Activated CD8-positive, alpha-beta memory T cell treated with anti-CD3 and anti-CD28 coated beads, Interleukin-2, amount 10 ng/mL, durations not matched to agents 7 days and 5 days (primary cell): ENCODE measurements at places on chromosomes 4 and X.

- H3K27me3 ChIP-seq: no peaks in the 10 kb centered on the region
- no peak overlapping the region for H3K4me3 ChIP-seq
- H3K27ac ChIP-seq: no peak overlapping the region
- H3K4me1 ChIP-seq: no peaks in the 10 kb centered on the region
Measured at GRCh38 chr4:53956053-53956452, 108.4 kb downstream of the CHIC2 start.

DNA sequence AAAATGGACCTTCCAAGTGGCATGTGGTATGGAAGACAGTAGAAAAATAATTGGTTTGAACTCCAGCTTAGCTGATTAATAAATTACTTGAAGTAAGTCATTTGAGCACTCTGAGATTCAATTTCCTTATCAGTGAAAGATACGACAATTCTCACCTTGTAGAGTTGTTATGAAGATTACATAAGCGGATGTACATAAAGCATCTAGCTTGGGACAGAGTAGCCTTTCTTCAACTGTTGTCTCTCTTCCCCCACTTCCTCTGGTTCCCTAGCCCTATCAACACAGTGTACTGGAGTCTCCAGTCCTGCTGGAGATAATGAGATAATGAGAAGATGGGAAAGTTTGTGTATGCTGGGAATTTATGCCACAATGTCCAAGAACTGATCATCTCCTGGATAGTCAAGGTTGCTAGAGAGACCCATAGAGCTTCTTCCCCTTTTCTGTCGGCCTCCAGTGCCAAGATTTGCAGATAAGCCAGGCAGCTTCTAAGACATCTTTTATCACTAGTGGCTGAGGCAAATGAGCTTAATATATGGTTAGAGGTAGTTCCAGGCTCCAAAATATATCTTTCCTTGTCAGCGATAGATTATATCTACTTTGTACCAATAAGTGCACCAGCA lies 33.9 kb downstream of the VSIG4 start:
- peaks cover 33% of the 10 kb centered on the region for H3K36me3 ChIP-seq
- H3K27ac ChIP-seq: peak overlapping the region; percentile 92
- no peak overlapping the region for H3K4me3 ChIP-seq
- H3K4me1 ChIP-seq: peaks cover 47% of the 10 kb centered on the region
- H3K27me3 ChIP-seq: no peaks in the 10 kb centered on the region

DNA sequence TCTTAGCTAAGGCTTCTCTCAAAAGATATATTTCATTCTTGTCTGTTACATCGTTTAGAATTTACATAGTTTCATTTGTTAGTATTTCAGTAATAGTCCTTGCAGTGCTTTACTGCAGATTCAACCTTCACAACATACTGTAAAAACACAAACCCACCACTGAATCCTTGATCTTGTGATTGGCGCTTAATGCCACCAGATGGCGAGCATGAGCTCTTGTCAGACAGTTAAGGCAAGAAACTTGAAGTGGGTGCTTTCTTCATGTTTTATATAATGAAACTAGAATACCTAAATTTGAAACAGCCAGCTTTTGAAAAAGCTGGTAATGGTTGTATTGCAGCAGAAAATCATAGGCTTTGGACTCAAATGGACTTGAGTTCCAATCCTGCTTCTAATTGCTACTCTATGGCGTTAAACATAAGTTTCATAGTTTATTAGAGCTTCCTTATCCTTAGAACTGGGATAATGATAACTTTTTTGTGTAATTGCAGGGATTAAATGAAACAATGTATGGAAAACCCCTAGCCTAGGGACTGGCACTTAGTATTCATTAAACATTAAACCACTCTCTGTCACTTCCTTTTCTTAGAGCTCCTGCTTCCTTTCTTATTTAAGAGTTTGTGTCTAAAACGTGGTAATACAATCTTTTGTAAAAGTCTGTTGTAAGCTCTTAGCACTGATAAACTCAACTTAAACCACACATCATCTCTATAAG lies 95.1 kb downstream of the USP9X start:
- no peaks in the 10 kb centered on the region for H3K27me3 ChIP-seq
- H3K36me3 ChIP-seq: peaks cover 22% of the 10 kb centered on the region
- peak; percentile 65 for DNase-seq
- H3K4me3 ChIP-seq: no peak overlapping the region
- peak overlapping the region; percentile 80 for H3K27ac ChIP-seq

- no peak overlapping the region for H3K4me3 ChIP-seq
- H3K36me3 ChIP-seq: no peaks in the 10 kb centered on the region
- H3K4me1 ChIP-seq: no peaks in the 10 kb centered on the region
- H3K27me3 ChIP-seq: no peaks in the 10 kb centered on the region
Measured at GRCh38 chr4:180828455-180829018, 1414.7 kb upstream of the TENM3 start.

DNA sequence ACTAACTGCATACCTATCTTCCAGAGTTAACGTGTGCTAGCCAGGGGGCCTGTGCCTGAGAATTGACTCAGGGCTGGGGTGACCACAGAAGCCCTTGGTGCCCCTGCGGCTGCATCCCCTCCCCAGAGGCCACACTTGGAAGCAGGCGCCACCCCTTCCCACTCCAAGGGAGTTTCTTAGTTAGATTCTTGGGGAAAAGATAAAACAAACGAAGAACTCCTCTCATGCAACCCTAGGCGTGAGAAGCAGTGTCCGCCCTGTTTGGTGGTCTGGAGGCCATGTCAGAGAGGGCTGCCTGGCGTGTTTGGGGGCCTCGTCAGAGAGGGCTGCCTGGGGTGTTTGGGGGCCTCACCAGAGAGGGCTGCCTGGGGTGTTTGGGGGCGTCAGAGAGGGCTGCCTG lies 50.3 kb upstream of the HGFAC start:
- no peaks in the 10 kb centered on the region for H3K4me1 ChIP-seq
- no peak overlapping the region for H3K27ac ChIP-seq
- no peaks in the 10 kb centered on the region for H3K36me3 ChIP-seq
- DNase-seq: no peak
- H3K27me3 ChIP-seq: peaks cover 13% of the 10 kb centered on the region

DNA sequence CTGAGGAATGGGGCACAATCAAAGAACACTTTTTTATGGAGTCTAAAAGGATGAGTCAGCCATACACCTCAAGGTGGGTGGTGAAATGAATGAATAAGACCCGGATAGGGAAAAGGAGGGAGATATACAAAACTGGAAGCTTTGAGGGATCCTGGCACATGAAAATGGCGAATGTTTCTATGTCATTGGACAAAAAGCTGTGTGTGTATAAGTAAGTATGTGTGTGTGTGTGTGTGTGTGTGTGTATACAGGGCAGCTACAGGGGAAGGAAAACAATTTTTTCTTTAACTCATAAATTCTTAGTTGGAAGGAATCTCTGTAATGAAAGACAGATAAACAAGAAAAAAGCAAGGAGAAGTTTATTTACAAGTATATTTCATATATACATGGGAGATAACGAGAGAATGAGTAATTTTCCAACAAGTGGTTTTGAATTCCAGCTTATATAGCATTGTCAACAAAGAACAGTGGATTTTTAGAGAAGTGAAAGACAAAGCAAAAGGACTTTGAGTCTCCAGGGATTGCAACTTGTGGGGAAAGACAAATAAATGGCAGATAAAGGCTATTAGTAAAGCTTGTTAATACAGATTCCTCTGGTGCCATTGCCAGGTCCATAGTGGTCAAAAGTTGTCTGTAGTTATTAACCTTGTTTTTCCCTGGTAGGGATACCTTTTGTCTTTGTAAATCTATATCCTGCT lies 99.7 kb downstream of the MMRN1 start:
- no peak overlapping the region for H3K27ac ChIP-seq
- H3K4me1 ChIP-seq: no peaks in the 10 kb centered on the region
- no peaks in the 10 kb centered on the region for H3K27me3 ChIP-seq
- no peak for DNase-seq

- no peaks in the 10 kb centered on the region for H3K36me3 ChIP-seq
- H3K4me3 ChIP-seq: no peak overlapping the region
- H3K4me1 ChIP-seq: peaks cover 3% of the 10 kb centered on the region
- no peak for DNase-seq
Measured at GRCh38 chr4:42781315-42781714, 111.2 kb upstream of the GRXCR1 start.

DNA sequence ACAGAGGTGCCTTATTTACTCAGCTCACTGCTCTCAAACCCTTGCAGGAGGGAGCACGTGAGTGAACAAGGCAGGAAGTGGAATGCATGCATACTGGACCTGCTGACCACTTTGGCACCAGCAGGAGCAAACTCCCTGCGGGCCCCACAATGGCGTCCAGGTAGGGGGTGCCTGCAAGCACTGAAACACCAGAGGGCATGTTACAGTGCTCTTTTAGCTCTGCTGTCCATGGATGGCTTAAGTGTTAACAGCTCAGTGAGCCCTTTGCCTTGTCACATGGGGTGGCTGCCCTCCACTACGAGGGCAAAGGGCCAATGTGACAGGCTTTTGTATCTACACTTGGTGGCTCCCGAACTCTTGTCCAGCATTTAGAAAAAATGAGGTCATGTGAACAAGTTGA lies 199.5 kb upstream of the UGT8 start:
- no peaks in the 10 kb centered on the region for H3K4me1 ChIP-seq
- H3K27ac ChIP-seq: no peak overlapping the region
- no peak overlapping the region for H3K4me3 ChIP-seq
- no peaks in the 10 kb centered on the region for H3K36me3 ChIP-seq
- peaks cover 4% of the 10 kb centered on the region for H3K27me3 ChIP-seq

GRCh38 chr4:184441461-184442313 lies 32.7 kb downstream of the IRF2 start:
- no peaks in the 10 kb centered on the region for H3K27me3 ChIP-seq
- no peak overlapping the region for H3K27ac ChIP-seq
- no peak for DNase-seq
- peaks cover 57% of the 10 kb centered on the region for H3K4me1 ChIP-seq
- H3K36me3 ChIP-seq: peaks cover 29% of the 10 kb centered on the region

DNA sequence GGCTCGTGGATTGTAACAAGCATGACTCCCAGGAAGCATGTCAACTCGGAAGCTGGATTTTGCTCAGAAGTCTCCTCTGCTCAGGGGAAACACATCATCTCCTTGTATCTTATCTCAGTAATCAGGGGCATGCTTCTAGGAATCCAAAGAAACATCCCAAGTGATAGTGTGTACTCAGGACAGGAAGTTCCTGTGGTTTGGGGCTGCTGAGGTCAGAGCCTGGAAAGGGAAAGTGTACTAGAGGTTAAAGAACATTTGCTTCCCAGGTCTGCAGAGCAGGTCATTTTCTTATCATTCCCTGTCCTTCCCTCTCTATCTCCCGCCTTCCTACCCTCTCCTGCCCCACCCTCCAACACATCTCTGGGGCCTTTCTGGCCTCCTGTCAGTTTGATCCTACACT lies 38.8 kb downstream of the SLC34A2 start:
- DNase-seq: no peak
- H3K27ac ChIP-seq: no peak overlapping the region
- peaks cover 6% of the 10 kb centered on the region for H3K27me3 ChIP-seq
- no peak overlapping the region for H3K4me3 ChIP-seq
- H3K36me3 ChIP-seq: no peaks in the 10 kb centered on the region

DNA sequence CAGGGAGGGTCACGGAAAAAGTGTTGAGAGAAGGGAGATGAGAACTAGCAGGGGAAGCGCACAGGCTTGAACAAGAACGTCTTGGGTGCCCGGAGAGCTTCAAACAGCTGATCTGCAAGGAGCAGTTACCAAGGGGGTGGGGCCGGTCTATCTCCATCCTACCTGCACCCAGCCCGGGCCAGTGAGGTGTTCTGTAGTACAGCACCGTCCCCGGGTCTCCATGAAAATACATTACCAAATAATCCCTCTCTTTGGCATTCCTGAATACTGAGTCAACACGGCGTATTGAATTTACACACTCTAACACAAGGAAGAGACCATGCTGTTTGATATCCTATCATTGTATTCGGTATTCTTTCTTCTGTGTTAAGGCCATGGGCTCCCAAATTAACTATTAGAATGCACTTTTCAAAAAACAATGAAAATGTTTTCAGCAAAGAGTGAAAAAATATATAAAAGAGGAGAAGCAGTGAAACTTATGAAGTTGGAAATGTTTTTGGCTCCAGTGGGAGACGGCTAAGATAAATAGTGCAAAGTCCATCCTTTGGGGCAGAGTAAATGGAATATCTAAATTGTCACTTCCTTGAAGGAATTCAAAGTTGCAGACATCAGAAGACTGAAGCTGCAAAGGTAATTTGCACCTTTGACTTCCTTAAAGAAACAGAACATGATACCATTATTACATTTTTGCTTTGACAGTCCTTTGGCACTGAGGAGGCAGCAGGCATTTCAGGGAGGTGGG lies 90.3 kb downstream of the DHRSX start:
- H3K27me3 ChIP-seq: no peaks in the 10 kb centered on the region
- no peak overlapping the region for H3K4me3 ChIP-seq
- DNase-seq: no peak
- H3K27ac ChIP-seq: no peak overlapping the region

DNA sequence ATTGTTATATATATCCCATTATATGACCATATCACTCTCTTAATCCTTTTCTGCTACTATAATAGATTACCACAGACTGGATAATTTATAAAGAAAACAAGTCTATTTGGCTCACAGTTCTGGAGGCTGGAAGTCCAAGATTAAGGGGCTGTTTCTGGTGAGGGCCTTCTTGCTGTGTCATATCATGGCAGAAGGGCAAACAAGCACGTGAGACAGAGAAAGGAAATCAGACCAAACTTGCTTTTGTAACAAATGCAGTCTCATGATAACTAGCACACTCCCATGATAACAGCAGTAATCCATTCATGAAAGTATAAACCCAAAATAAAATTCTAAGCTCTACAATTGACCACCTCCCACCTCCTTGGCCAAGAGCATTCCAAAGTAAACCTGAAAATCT lies 16.3 kb upstream of the TAB3 start:
- H3K27me3 ChIP-seq: peaks cover 4% of the 10 kb centered on the region
- H3K27ac ChIP-seq: no peak overlapping the region
- peaks cover 7% of the 10 kb centered on the region for H3K4me1 ChIP-seq
- H3K36me3 ChIP-seq: no peaks in the 10 kb centered on the region

- H3K27me3 ChIP-seq: no peaks in the 10 kb centered on the region
- no peaks in the 10 kb centered on the region for H3K36me3 ChIP-seq
- H3K27ac ChIP-seq: no peak overlapping the region
Measured at GRCh38 chr4:168674866-168675265, 178.0 kb downstream of the PALLD start.

GRCh38 chrX:78747489-78747888 lies at the start of gene LPAR4:
LPAR4 (plus strand) TSS chrX:78747720; CDS start chrX:78754870, 7,150 bp downstream.
- no peaks in the 10 kb centered on the region for H3K27me3 ChIP-seq
- DNase-seq: no peak
- no peaks in the 10 kb centered on the region for H3K4me1 ChIP-seq
- no peak within 1 kb of the TSS for H3K27ac ChIP-seq
- H3K36me3 ChIP-seq: no peaks in the 10 kb centered on the region

DNA sequence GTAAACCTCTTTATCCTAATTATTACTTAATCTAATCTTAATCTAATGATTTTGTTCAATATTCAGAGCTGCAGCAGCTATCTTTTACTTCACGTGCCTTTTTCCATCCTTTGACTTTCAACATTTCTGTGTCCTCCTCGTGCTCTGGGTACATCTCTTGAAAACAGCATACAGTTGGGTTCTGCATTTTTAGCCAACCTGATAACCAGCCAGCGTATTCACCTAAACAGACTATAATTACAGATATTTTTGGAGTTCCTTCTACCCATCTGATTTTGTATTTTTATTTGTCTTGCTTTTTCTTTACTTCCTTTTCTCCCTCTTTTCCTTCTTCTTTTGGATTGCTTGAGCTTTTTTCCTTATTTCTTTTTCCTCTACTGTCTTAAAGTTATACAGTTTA lies 16.2 kb upstream of the JAKMIP1 start:
- H3K27me3 ChIP-seq: peaks cover 60% of the 10 kb centered on the region
- H3K27ac ChIP-seq: no peak overlapping the region
- no peak for DNase-seq
- H3K4me3 ChIP-seq: no peak overlapping the region
- no peaks in the 10 kb centered on the region for H3K4me1 ChIP-seq
